ENCODE measurements at places on chromosomes 12 and 14.
A peak's percentile ranks its signal among the peaks of the same experiment; 100 is the strongest.

DNA sequence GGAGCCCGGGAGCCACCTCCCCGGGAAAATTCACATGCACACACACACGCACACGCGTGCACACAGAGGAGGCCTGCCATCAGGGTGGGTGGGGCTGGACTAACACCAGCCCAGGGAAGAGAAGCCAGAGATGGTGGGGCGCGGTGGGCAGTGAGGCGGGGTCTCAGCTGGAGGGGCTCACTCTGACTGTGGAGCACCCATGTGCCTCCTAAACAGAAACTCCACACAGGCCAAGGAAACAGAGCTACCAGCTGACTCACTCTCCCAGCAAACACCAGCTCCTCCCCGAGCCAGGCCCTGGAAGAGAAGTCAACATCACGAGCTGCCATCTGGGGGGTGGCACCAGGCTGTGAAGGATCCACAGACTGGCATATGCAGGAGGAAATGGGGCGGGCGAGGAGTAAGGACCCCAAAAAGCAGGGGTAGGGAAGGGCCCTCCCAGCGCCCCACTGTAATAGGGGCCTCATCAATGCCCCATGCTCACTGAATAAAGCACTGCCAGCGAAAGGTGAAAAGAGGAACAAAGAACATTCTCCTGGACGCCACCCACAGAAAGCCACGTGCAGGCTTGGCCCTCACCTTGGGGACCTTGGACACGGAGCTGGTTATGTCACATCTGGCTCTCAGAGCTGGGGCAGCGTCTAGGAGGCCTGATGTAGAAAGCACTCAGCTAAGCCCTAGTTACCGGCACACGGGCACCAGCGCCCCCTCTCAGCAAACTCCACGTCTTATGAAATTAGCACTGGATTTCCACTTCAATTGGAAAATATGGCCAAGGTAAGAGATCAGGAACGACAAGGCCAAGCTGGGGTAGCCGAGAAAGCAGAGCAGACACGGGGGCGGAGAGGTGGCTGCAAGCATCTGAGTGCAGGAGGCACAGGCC lies 8.4 kb upstream of the INF2 start:
- peak; percentile 29 for DNase-seq

DNA sequence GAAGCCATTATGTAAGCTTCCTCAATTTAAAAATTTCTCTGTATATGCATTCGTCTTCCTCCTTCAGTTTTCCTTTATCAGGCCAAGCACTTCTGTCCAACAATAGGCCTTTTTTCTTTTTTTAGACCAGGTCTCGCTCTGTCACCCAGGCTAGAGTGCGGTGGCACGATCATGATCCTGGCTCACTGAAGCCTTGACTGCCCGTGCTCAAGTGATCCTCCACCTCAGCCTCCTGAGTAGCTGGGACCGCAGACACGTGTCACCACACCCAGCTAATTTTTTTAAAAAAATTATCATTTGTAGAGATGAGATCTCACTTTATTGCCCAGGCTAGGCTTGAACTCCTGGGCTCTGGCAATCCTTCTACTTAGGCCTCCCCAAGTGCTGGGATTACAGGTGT lies 25.8 kb downstream of the TAOK3 start:
- DNase-seq, result no peak

DNA sequence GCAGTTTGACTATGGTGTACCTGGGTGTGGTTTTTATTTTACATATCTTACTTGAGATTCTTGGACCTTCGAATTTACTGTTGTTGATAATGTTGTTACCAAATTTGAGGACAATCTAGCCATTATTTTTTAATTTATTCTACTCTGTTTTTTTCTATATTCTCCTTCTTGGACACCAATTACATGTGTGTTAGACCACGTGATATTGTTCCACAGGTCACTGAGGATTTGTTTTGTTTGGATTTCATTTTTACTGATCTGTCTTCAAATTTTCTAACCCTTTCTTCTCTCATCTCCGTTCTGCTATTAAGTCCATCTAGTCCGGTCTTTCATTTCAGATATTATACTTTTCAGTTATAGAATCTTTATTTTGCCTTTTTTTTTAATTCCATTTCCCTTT lies 204.9 kb upstream of the BCL2L14 start:
- no peak for DNase-seq

DNA sequence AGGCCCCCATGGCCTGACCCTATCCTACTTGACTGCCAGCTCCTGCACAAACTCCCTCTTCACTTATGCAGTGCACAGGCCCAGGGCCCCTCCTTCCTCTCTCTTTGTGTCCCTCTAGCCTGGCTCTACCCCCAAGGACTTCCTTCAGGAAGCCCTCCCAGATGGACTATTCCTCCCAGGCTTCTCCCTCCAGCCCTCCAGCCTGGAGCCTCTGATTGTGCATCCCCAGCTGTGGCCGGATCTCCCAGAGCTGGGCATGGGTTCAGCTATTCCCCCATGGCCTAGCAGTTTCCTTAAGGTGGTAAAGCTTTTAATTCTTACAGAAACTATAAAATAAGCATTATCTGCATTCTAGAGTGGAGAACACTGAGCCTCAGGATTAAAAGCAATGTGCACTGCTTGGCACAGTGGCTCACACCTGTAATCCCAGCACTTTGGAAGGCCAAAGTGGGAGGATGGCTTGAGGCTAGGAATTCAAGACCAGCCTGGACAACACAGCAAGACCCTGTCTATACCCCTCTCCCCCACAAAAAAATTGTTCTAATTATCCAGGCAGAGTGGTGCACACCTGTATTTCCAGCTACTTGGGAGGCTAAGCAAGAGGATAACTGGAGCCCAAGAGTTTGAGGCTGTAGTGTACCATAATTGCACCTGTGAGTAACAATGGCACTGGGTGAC lies 16.8 kb upstream of the KRT8 start:
- DNase-seq, result no peak

DNA sequence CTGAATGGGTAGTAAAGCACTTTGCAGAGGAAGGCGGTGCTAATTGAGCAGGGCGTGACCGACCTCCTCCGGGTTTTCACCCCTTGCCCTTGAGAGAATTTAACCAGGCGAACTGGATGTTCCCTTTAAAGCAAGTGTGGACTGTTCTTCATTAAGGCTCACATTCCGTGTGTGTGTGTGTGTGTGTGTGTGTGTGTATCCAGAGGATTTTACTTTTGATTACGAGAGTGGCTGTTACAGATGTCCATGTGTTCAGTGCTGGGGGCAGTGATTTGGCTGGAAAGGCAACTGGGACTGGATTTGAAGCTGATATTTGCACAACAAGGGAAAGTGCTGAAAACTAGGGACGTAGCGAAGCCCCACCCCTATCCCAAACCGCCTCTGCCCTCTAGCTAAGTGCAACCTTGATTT lies 2.2 kb downstream of the TMEM132C start:
- DNase-seq, result peak; percentile 84

DNA sequence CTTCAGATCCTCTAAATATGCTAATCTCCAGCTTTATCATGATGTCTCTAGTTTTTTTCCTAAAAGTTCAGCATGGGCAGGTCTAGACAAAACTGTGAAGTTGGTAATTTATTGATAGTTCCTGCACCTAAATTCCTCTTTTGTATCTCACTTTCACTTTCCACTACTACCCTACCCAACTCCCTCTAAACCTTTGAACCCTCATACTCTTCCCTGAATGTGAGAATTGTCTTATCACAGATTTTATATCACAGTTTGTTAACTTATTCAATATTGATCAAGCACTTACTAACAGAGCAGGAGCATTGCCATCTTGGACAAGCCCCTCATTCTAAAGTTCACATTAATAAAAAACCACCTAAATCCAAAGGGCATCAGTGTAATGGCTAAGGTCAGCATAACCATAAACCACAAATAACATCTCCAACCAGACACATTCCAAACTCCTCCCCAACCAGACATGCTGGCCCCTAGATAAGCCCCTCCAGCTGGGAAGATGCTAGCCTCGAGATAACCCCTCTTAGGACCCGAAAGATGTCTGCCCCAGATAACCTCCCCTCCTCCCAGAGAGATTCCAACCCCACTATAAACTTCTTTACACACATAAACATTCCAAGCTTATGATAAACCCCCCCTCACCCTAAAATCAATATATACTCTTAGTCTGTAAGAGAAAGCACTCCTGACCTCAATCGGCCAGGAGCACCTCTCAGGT lies 78.7 kb downstream of the FSCB start:
- DNase-seq, result no peak

GRCh38 chr12:20822925-20823324 lies 12.4 kb downstream of the SLCO1B3 start:
- no peak for DNase-seq

Measured in NCI-H69 (cell line).